ENCODE measurements at places on chromosomes 6 and 20.

DNA sequence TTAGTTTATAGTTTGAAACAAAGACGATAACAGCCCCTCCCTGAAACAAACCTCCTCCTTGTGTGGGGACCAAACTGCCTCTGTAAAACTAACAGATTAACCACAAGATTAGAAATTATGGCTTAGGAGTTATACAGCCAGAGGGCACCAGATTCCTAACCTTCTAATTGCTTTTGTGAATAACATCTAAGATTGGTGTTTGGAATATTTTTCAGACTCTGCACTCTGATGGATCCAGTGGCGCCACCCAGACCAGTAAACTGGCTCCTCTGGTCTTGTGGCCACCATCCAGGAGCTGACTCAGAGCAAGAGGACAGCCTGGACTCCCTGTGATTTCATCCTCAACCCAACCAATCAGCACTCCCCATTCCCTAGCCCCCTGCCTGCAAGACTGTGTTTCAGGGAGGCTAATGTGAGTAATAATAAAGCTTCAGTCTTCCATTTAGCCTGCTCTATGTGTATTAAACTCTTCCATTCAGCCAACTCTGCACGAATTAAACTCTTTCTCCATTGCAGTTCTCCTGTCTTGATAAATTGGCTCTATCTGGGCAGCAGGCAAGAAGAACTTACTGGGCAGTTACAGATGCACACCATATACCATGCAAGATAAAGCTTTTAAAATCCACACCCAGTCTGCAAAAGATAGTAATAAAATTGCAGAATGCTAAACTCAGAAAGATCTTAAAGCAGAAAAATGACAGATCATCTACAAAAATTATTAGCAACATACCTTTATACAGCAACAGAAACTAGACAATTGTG is 58.5 kb upstream of the SLC22A16 start:
- no peak for DNase-seq

DNA sequence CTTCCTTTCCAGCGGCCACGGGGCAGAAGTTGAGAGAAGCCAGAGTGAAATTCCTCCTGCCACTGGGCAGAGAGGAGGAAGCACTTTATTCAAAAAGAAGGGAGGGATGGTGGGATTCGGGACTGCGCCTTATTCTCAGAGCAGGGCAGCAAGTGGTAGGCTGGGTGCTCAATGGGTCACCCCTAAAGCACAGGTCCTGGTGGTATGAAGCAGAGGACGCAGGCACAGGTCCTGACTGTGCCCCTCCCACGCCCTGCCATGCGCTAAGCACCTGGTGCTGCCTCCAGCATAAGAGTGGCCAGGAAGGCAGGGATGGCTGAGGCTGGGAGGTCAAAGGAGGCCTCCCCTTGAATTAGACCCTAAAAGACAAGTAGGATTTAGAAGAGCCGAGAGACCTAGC is 4.9 kb upstream of the GRM4 start:
- DNase-seq = no peak

DNA sequence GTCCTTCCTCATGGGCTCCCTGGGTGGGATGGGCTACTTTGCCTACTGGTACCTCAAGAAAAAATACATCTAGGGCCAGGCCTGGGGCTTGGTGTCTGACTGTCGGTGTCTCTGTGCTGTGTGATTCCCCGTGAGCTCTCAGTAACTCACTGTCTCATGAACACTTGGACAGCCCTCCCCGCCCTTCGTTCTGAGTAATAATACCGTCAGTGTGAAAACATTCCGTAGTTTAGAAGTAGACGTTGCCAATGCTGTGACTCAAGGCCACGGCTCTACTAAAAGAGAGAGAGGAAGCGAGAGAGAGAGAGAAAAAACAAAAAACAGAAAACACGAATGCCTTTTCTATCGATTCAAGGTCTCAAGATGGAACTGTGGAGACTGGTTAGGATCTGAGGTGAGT is 31.8 kb downstream of the FITM2 start:
- no peak for DNase-seq

- no peak for DNase-seq
These were observed 21.2 kb upstream of the CDKN1A start for GRCh38 chr6:36657271-36657670.

DNA sequence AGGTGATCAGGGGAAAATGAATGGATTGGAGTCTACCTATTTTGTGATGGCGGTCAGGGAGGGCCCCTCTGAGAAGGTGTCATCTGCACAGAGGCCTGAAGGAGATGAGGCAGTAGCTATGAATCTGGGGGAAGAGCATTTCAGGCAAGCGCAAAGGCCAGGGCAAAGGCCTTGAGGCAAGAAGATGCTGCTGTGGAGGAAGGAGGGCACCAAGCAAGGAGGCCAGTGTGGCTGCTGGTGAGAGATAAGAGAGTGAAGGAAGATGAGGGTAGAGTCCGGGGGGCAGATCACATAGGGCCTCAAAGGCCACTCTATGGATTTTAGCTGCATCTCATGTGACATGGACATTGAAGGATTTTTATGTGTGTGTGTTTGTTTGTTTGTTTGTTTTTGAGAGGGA is 20.6 kb upstream of the CSNK2A1 start:
- no peak for DNase-seq

DNA sequence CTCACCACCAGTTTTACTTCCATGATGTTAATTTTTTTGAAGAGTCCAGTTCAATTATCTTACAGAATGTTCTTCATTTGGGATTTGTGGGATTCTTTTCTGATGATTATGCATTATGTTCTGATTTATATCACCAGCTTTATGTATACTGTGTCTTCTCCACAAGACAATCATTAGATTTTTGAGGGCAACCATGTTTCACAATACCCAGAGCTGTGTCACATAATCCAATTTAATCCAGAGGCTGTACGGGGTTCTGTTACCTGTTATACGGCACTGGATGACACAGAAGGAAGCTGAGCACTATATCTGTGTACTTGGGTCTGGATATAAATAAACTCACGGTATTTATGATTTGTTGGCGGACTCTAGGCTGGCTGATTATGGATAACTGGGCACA is 41.6 kb upstream of the RPN2 start:
- no peak for DNase-seq

GRCh38 chr6:170291271-170292110 is 613 bp upstream of the DLL1 start:
- DNase-seq = no peak

GRCh38 chr6:129646642-129647041 is 63.3 kb downstream of the ARHGAP18 start:
- DNase-seq = no peak

GRCh38 chr6:490251-491037 is 98.9 kb downstream of the IRF4 start:
- DNase-seq = no peak

DNA sequence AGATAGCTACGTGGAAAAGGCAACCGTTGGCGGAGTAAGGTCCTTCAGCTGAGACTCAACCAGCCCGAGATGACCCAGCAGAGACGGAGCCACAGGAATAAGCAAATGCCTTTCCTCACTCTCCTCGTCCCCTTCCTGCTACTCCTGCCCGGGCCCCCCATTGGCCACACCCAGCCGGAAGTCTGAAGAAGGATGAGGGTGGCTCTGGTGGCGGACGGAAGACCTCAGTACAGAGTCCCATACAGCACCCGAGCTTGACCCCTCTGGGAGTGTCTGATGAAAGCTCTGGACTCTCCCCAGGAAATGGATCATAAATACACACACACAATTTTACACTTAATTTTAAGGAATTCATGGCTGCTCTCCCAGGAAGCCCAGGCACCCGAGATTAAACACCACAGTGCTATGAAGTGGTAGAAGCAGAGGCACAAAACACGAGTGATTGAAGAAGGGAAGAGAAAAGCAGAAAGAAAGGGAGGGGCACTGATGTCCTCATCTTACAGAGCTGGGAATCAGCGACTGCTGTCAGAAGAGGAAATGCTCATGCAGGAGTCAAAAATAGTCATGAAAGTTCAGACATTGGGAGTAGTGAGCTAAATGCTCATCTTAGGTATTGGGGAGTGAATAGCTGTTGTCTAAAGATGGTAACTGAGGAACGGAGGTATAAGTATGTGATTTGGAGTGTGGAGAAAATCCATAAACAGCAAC is 125.6 kb downstream of the BANF2 start:
- no peak for DNase-seq

DNA sequence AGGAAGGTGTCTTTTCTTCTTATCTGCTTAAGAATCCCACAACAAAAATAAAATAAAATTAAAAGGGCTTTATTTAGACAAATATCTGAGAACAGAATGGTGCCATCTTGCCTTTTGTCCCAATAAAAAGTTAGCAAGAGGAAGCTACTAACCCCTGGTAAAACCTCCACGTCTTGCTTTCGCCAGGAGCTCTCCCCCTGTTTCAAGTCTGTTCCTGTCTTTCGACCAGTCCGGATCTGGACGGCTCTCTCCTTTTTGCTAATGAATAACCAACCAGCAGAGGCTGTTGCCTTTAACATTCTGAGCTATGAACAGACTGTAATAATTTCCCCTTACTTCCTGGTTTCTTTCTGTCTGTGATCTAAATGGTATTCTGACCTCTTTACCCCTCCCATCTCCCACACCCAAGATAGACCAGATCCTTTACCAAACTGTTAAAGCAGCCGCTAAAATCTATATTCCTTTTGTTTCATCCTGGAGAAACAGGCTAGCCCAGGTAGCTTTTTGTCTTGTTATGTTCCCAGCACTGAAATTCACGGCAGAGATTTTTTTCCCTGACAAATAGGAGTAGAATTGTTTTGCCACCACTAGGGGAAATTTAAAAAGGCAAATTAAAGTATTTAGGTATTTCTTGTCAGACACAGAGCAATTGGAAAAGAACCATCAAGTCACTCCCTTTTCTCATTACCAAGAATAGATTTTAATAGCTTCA is at the start of gene FRK:
Gene FRK (minus strand): TSS at position 320 of the 712 bp plus-strand sequence. CDS start 580 bp downstream, outside the sequence.
- DNase-seq = no peak

DNA sequence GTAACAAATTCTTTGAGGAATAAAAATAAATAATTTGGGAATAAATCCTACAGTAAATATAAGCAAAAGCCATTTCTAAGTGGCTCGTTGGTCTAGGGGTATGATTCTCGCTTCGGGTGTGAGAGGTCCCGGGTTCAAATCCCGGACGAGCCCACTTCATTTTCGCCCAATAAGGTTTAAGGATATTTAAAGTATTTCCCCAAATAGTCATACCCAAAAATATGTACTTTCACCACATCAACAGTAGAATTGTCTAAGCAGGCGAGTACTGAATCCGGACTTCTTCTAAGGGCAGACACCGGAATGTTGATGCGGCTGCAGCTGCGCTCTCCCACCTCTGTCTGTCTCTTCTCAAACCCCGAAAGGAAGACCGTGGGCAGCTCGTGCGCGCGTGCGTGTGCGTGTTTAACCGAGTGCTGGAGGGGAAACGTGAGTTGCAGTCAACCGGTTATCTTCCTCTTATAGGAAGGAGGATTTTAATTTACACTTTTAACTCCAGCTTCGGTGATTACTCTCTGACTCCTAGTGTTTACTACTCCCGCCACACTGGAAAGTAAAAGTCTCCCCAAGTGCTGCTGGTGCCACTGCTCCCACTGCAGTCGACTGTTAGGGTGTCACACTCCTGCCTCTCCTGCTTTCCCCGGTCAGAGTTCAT is 155.7 kb upstream of the PRSS16 start:
- no peak for DNase-seq

DNA sequence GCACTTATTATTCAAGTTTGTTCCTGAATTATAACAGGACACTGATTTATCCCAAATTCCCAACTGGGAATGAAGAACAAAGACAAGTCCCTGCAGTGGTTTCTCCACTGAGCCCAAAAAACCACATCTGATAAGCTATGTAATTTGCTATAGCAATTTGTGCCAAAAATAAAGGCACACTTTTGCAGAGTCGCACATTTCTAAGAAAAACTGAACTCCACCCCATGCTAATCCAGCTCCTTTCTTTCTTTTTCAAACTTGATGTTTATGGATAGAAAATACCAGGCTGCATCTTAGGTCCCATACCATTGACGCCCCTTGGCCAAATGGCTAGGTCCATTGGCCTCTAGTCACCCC is 170.2 kb upstream of the CITED2 start:
- DNase-seq = no peak

DNA sequence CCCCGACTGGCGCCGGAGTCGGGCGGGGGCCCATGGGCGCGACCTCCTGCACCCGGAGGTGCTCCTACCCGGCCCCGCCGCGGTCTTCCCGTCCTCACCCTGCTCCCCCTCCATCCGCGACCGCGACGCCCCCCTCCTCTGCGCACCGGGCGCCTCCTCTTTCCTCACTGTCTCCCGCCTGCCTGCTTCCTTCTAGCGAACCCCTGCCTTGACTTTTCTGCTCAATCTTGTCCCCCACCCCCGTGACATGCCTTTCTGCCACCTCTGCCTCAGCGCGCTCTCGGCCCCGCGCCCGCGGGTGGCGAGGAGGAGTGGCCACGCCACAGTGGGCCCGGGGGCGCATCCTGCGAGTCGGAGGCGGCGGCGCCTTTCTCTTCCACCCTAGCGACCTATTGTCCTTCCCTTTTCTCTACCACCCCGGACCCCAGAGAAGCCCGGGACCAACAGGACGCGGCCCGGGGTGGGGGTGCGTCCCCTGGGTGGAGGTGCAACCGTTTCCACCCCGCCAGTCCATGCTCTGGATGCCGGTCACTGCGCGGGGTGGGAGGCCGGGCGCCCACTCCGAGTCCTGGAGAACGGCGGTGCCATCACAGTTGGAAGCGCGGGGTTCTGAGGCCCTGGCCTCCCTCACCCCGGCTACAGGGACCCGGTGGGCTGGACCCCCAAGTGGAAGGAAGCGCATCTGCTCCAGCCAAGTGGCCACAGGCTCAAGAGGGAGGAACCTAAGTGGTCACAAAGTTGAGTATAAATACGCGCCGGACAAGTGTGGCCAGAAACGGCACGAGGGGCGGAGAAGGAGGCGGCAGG is 2.0 kb downstream of the PDE10A start:
- no peak for DNase-seq

- no peak for DNase-seq
These were observed 260.6 kb upstream of the TAB2 start for GRCh38 chr6:149056777-149057463.

- DNase-seq = no peak
These were observed 658.9 kb upstream of the NOX3 start for GRCh38 chr6:156114541-156114940.

DNA sequence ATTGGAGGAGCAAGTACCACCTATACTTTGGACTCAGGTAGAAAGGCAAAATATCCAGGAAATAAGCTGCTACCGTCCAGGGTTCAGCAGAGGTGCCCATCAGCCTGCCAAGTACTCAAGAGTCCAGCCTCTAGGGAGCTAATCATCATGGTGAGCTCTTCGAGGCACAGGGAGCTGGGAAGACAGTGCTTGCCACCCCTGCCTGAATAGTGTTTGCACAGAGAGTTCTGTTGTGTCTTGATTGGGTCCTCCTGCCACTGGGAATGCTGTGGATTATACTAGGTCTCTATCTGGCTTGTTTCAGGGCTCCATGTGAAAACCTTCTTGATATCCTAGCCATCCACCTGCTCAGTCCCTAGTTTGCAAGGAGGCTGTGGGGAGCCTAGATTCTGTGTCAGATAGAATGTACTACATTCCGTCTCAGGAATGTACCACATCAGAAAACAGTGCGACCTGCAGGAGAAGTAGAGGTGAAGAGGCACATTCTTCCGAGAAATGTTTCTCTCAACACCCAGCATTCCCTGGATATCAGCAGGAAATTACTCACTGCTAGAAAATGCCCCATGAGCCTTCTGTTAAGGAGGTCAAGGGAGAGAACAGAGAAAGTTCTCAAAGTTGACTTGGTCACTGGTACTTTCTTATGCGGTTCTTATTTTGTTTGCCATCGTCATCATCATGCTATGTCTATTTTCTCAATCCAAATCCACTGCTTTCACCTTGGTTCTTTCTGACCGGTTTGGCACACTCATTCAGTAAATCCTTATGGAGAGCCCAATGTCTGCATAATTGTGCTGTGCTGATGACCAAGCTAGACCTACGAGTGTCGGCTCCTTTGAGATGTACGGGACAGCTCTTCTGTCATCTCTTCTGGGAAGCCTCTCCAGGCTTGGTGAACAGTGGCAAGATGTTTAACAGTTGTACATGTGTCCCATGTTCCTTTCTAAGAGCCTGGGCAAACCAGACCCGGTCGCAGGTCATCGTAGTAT is 30.7 kb downstream of the PTPN1 start:
- no peak for DNase-seq
